ENCODE measurements at places on chromosomes 16 and 17.

- DNase-seq: no peak
These were observed 93.3 kb downstream of the FOXL1 start for GRCh38 chr16:86671486-86672178.

DNA sequence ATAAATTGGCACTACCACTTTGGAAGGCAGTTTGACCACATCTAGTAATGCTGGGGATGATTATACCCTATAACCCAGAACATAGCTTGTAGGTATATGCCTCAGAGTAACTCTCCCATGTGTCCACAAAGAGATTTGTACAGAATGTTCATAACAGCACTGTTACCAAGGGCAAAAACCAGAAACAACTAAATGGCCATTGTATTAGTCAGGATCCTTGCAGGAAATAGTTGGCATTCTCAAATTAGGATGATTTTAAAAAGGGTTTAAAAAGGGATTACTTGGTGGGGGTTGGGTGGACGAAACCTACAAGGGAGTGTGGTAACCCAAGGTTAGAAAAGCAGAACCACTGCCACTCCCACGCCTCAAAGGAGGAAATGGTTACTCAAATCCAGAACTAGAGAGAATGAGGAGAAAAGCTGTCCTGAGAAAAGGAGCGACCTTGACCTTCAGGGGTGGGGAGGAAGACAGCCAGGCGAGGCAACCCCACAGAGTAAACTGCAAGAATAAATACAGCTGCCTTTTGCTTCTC, 2.1 kb downstream of the CPPED1 start:
- DNase-seq: peak; percentile 43

- no peak for DNase-seq
These were observed 35.1 kb upstream of the MGAT5B start for GRCh38 chr17:76833034-76833644.

DNA sequence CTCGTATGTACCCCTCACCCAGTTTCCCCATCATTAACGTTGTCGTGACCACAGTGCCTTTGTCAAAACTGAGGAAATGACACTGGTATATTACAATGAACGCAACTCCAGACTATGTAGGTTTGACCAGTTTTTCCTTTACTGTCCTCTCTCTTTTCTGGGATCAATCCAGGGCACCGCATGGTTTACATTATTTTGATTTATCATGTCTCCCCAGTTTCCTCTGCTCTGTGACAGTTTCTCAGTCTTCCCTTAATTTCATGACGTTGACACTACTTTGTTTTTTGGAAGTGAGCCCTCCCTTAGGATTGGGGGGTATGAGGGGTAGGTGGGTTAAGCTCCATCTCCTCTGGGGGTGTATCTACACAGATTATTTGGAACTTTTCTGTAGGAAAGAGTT, 76.1 kb upstream of the LGALS9 start:
- no peak for DNase-seq

DNA sequence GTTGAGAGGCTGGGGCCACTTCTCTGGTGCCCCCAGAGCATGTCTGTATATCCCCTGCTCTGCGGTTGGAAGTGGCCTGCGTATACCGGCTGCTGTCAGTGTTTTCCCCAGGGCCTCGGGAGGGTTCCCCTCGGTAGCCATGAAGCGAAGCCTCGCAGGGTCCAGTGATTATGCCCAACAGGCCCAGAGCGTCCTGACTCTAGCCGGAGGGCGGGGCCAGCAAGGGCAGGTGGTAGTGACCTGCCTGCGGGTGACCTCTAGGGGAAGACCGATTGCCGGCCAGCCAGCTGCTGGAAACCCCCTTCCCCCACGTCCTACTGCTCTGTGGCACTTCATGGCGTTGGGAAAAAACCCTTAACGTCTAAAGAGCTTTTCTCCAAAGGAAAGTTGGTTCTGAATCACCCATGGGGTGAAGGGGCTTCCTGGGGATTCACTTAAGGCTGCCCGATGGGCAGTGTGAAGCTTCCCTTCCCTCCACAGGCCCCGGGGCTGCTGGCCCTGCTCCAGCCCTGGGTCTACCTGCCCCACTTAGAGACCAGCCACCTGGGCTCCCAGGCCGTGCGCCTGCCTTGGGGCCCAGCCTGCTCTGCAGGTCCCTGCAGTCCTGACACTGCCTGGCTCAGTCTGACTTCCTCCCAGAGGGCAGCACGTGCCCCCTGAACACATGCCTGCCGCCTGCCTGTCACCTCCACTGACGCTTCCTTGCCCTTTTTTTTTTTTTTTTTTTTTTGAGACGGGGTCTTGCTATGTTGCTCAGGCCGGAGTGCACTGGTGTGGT, 72.8 kb downstream of the SOCS1 start:
- DNase-seq: no peak

DNA sequence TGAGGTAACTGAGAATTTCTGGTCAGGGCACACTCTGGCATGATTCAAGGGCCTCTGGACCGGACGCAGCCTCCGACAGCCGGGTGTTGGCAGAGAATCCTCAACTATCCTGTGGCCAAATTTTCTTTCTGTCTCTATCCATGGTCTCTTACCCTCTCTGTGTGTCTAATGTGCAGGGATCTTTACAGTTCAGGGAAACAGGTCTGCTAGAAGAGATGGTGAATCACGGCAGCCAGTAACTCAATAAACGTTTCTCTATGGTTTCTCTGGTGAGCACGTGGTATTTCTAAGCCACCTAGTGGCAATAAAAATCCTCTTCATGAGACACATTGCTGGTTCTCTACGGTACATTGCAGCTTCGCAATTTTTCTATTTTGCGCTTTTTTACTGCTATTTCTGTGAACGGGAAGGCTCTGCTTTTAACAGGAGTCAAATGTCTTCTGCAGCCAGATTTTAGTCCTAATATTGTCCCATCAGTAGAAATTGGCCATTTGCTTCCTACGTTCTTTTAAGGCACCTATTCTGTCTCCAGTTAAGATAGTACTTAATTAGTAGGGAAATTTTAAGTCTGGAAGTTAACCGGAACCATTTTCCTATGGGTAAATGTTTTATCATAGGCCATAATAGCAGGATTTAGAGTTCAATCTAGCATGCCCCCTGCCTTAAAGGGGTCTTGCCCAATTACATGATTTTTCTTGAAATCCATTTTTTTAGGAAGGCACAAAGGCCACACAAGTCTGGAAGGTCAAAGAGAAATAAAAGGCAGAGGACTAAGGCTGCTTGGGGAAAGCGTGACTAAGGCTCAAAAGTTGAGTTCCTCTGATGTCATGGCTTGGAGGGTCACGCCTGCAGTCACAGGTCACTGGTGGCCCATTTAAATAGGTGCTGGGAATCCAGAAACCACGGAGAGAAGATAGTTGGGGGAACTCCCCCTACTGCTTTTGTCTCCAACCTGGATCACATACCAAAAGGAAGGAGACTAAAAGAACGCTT, 31.5 kb downstream of the QPRT start:
- DNase-seq: no peak

DNA sequence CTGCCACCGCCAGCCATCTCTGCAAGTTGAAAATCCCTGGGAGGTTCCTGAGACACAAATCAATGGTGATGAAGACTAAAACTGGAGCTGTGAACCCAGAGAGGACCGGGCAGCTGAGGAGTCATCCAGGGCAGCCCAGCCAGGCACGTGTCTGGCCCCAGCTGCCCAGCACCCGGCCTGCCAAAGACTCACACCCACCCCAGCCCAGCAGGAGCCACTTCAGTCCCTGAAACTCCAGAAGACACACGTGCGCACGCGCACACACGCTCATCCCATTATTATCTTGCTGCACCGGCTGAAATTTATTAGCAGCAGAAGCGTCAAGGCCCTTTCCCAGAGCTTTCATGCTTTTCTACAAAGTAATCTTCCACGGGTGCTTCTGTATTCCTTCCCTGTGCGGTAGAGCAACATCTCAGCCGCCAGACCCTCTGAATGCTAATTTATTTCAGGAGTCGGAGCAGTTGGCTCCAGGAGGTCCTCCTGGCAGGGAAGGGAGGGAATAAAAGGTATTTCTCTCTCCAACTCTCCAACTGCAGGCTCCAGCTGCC, 59.8 kb upstream of the RBFOX3 start:
- no peak for DNase-seq

DNA sequence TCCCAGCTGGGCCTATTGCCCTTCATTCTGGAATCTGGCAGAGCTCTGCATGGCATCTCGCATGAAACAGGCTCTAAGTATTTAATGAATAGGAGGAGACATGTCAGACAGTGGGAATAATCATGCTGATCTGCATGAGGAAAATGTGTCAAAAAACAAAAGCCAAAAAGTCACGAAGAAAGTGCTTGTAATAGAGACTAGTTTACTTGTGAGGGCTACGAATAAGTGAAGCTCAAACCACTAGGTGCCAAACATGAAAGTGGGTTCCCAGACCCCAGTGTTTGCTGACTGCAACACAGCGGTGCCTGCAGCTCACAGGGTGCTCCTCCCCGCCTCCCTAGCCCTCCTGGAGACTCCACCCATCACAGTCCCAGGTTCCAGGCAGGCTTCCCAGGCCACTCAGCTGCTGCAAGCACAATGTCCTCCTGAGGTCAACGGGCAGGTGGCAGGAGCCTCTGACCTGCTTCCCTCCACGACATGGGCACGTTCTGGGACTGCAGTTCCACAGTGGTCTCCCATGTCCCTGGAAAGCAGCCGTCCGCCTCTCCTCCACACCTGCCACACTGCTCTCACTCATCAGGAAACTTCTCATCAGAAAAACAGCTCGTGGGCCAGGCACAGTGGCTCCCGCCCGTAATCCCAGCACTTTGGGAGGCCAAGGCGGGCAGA, 96.5 kb downstream of the ANKRD11 start:
- no peak for DNase-seq

GRCh38 chr17:6642592-6642991, 1.7 kb downstream of the TXNDC17 start:
- DNase-seq: no peak

- no peak for DNase-seq
These were observed 7.4 kb downstream of the ACD start for GRCh38 chr16:67652578-67653127.

DNA sequence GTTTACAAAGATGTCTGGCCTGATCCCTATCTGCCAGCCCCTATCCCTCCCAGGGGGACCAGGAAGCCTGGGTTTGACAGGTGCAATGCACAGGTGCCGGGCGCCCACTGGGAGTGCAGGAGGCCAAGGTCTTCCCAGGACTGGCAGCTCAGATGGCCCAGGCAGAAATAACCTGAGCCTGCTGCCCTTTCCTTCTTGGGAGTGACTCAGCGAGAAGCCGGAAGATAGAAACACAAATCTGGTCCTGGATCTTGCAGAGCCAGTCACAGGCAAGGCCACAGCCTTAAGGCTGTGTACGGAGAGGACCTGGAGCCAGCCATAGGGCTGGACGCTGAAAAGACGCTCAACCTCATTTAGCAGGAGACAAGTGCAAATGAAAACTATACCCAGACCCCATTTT, 27.7 kb downstream of the GPR142 start:
- no peak for DNase-seq

DNA sequence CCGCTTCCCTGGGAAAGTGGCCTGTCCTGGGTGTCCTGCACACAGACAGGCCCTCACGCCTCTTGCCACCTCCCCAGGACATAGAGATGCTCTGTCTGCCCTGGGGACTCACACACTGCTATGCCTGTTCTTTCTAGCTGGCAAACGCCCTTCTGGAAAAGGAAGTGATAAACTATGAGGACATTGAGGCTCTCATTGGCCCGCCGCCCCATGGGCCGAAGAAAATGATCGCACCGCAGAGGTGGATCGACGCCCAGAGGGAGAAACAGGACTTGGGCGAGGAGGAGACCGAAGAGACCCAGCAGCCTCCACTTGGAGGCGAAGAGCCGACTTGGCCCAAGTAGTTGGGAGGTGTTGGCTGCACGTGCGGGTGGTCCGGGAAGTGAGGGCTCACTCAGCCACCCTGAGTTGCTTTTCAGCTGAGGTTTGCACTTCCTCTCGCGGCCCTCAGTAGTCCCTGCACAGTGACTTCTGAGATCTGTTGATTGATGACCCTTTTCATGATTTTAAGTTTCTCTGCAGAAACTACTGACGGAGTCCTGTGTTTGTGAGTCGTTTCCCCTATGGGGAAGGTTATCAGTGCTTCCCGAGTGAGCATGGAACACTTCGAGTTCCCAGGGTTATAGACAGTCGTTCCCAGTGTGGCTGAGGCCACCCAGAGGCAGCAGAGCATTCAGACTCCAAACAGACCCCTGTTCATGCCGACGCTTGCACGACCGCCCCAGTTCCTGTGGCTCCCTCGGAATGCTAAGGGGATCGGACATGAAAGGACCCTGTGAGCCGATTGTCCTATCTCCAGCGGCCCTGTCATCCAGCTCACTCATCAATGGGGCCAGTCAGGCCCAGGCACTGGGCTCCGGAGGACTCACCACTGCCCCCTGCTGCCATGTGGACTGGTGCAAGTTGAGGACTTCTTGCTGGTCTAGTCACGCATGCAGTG, 3.5 kb upstream of the RPL13 start:
- DNase-seq: no peak

DNA sequence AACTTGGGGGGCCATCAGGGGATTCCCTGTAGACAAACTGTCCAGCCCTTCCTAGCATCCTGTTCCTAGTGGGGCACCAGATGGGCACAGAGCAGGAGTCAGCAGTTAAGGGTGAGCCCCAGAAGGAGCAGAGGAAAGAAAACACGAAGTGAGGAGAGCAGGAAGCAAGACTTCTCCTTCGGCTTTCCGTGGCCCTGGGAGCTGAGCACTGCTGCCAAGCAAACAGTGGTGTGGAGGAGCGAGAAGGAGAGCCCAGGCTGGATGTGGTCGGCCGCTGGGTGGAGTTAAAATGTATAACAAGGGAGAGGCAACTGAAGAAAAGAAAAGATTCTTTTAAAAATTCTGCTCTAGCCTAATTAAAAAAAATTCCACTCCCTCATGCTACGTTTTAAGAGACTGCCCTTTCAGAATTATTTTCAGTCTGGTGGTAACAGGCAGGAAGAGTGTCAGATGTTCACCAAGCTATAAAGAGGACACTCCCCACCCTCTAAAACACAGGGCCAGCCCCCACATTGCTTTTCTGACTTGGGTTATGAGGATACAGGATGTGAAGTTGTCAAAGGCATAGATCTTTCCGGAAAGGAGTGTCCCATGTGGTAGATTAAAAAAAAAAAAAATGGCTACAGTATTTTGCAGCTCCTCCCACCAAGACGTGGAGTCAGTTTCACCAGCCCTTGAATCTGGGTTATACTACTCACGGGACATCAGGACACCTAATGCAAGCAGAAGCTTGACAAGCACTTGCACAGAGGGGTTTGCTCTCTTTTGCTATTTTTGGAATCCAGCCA, 74.9 kb upstream of the ZFHX3 start:
- no peak for DNase-seq

GRCh38 chr17:49201481-49201927, 8.9 kb downstream of the GNGT2 start:
- no peak for DNase-seq

DNA sequence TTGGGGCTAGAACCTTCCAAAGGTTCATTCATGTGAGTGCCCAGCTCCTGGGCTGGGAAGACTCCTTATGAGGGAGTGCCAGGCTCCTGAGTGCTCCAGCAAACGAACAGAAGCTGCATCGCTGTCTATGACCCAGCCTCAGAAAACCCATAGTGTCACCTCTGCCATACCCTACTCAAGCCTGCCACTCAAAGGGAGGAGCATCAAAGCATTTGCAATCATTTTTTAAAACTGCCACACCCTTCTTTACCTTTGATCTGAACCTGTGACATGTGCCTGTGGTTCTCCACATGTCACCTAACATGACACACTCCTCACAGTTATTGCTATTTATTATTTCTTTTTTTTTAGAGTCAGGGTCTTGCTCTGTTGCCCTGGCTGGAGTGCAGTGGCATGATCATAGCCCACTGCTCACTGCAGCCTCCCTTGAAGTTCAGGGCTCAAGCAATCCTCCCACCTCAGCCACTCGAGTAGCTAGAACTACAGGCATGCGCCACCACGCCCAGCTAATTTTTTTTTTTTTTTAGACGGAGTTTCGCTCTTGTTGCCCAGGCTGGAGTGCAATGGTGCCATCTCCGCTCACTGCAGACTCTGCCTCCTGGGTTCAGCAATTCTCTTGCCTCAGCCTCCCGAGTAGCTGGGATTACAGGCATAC, 7.3 kb upstream of the KDM8 start:
- no peak for DNase-seq

Data from SW 1271 (cell line).